ENCODE measurements at places on chromosomes 2 and 18.
A peak's percentile ranks its signal among the peaks of the same experiment; 100 is the strongest.

DNA sequence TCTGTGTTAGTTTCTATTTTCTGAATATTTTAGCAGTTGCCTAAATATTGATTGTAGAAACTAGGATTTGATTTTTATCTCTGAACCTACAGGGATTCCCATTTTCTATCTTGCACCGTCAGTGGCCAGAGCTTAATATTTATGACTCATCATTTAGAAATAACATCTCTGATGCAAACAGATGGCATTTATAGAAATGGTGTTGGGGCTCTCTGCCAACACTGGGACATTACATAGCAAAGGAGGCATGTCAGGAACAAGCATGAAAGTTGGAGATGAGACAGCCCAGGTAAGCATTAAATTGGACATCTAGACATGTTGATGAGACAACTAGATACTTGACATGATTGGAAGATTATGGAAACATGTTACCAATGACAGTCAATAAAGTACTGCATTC, 165.3 kb upstream of the SYT4 start:
- no peak for DNase-seq

- DNase-seq = peak; percentile 6
Measured at GRCh38 chr2:148875387-148876051, 492 bp downstream of the KIF5C start.

GRCh38 chr2:227349989-227350612, 25.1 kb downstream of the MFF start:
- no peak for DNase-seq

DNA sequence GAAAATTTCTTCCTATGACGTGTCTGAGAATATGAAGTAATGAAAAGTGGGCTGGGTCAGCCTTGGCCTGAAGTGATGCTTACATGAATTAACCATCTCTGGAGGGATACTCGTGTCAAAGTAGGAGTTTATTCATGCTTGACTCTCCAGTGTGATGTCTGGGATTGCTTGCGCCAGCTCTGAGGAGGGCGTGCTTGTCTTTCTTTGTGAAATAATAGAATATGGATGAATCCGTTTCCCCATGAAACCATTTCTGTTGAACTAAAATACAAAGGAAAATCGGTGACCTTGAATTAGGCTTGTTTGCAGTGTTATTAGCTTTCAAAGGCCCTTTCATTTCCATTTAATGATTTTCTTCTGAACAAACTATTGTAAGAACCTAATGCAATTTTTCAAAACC, 77.9 kb downstream of the EML6 start:
- no peak for DNase-seq

GRCh38 chr2:6493669-6494068, 372.0 kb downstream of the CMPK2 start:
- no peak for DNase-seq

GRCh38 chr2:618422-618990, 58.7 kb downstream of the TMEM18 start:
- no peak for DNase-seq

- no peak for DNase-seq
Measured at GRCh38 chr2:101759162-101759561, 61.7 kb downstream of the MAP4K4 start.
